ENCODE measurements at places on chromosomes 16 and 17.

DNA sequence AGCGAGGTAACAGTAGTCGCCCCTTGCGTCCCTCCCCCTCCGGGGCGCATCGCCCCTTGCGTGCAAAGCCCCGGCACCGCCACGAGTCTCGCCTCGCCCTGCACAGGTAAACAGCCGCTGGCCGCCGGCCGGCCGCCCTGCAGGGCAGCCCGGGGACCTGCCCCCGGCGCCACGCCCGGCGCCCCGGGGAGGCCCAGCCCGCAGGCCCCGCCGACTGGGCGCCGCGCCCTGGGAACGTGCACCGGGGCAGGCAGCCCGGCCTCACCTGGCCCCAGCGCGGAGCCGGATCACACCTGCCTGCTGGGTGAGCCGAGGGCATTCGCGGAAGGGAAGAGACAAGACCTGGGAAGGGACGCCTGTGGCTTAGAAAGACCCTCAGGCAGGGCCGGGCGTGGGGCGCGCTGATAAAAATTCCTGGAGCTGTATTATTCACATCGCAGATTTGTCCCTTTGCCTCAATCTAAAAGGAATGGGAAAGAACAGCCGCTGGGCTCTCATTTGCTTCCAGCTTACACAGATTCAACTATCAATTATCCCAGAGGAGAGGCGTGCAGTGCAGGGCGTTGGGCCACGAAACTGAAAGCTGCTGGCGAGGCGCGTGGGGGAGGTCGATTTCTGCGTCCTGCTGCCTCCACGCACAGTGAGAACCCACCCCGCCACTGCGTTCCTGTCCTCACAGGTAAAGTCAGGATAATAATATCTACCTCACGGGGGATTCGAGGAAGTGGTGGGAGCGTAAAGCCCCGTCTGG is 451.9 kb downstream of the SLC39A11 start:
- DNase-seq: no peak

DNA sequence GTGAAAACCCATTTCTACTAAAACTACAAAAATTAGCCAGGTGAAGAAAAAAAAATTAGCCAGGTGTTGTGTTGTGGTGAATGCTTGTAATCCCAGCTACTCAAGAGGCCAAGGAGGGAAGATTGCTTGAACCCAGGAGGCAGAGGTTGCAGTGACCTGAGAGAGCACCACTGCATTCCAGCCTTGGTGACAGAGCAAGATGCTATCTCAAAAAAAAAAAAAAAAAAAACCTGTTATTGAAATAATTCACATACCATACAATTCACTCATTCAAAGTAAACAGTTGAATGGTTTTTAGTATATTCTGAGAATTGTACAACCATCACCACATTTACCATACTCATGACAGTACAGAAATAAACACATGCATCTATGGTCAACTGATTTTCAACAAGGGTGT is 31.0 kb downstream of the ZNRF1 start:
- DNase-seq: no peak

GRCh38 chr17:75712446-75712845 is 8.8 kb upstream of the ITGB4 start:
- no peak for DNase-seq

DNA sequence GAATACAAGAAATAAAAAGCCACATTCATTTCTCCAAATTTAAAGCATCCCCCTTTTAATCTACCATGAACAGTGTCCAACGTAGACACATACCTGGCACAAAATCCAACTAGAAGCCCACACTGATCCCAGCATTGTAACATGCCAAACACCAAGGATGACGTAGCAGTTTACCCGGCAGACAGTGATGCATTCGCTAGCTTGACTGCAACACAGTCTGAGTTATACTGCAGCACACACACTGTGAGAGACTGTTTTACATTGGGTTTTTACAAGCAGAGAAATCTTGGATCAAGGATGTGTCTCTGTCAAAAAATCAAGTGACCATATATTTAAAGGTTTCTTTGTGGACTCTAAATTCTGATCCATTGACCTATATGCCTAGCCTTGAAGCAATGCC is 74.5 kb upstream of the C17orf78 start:
- DNase-seq: no peak

DNA sequence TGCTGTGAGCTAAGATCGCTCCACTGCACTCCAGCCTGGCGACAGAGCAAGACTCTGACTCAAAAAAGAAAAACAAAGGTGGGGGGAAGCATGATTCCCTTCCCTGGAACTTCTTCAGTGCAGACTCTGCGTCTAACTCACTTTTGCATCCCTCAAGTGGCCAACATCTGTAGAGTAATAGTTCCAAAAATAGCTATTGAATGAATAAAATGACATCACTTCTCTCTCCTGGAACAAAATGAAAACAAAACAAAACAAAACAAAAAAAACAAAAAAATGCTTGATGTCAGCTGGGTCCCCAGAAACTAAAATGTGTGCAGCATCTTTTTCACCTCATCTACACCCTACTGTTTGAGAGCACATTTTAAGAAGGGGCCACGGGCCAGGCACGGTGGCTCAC is 197.7 kb upstream of the NOG start:
- DNase-seq: no peak

DNA sequence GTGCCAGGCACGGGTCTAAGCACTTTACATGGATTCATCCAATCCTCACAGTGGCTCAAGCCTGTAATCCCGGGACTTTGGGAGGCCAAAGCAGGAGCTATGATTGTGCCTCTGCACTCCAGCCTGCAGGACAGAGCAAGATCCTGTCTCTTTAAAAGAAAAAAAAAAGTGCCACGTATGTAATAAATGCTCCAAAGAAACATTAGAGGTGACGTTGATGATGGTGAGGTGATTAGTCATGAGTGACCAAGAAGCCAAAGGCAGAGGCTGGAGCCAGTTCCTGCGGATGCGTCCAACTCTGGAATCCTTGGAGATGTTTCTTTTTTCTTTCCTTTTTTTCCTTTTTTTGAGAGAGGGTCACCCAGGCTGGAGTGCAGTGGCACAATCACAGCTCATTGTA is 59.4 kb upstream of the SIAH1 start:
- no peak for DNase-seq

GRCh38 chr16:66274335-66275110 is 92.0 kb upstream of the CDH5 start:
- DNase-seq: peak; percentile 6

DNA sequence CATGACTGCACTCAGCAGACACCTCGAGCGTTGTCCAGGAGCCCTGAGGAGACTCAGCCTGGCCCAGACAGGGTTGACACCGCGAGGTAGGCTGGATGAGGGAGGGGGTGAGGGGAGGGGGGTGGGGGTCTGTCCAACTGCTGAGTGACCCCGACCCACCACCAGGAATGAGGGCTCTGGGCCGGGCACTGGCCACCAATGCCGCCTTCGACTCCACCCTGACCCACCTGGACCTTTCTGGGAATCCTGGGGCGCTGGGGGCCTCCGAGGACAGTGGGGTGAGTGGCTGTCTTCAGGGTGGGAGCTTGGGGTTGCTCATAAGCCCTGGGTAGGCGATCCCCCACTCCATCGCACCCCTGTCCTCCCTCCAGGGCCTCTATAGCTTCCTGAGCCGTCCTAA is 2.7 kb downstream of the CARMIL2 start:
- no peak for DNase-seq

GRCh38 chr16:84593825-84594724 is 23.8 kb downstream of the COTL1 start:
- DNase-seq: peak; percentile 64

Measured in NCI-H1436 (cell line).